Endothelial cell of umbilical vein (primary cell): ENCODE measurements at places on chromosomes 13 and 19. TPM values are rescaled to one million over a fixed set of nuclear protein-coding genes. Genes with fewer than 3 reads are reported as not detected.

The CADM4 gene
- 5.0 and 7.7 TPM in 2 replicates for polyA plus RNA-seq

GRCh38 chr13:37944869-37945442 is 75.4 kb upstream of the TRPC4 start:
- no peaks in the 10 kb centered on the region for H3K36me3 ChIP-seq
- no peak for DNase-seq
- no peak overlapping the region for H3K4me3 ChIP-seq
- no peak overlapping the region for H3K27ac ChIP-seq

DNA sequence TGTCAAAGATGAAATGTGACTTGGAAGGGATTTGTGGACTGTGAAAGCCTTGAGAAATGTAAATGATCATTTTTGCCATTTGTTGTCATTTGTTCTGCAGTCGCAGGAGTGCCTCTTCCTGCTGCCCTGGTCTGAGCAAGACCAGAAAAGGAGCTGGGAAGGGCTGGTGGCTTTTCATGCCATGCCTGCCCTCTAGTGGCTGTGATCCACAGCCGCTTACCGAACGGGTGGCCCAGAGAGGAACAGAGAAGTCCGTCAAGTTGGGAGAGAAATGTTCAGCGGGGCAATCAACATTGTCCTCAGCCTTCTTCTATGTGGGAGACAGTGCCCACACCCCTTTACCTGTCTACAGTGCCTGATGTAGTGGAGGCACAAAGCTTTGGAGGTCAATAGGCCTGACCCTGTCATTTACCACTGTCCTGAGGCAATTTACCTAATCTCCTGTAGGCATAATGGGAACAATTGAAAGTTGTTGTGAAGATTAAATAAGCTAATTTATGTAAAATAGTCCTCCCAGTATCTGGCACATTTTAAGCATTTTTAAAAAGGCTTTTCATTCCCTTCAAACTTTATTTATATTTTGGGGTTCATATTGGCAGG is 224.5 kb downstream of the B3GLCT start:
- H3K27ac ChIP-seq, result no peak overlapping the region
- H3K4me3 ChIP-seq, result no peak overlapping the region
- peak; percentile 82 for DNase-seq
- peaks cover 12% of the 10 kb centered on the region for H3K27me3 ChIP-seq

- no peaks in the 10 kb centered on the region for H3K27me3 ChIP-seq
- no peak for DNase-seq
- H3K27ac ChIP-seq, result no peak overlapping the region
- H3K4me1 ChIP-seq, result no peaks in the 10 kb centered on the region
- H3K36me3 ChIP-seq, result no peaks in the 10 kb centered on the region
Measured at GRCh38 chr19:10018786-10019185, 5.5 kb downstream of the RDH8 start.

DNA sequence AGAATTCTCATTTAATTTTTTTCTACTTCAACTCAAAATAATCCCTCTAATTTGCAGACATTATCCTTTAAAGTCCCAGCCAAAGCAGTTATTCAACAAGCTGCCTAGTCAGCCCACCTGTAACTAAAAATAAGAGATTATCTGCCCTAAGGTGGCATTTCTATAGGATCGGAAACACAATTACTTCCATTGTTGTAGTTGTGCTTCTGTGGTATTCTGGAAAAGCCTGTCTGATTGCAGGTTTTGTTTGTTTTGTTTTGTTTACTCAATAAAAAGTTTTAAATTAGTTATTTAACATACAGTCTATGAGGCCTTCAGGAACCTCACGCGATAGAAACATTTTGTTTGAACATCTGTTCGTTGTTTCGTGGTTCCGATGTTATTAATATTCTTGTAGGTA is 101.0 kb downstream of the ZIC5 start:
- no peak overlapping the region for H3K4me3 ChIP-seq
- H3K4me1 ChIP-seq, result no peaks in the 10 kb centered on the region
- no peak overlapping the region for H3K27ac ChIP-seq
- peaks cover 9% of the 10 kb centered on the region for H3K27me3 ChIP-seq
- no peaks in the 10 kb centered on the region for H3K36me3 ChIP-seq

The SERTM1 gene
- 0.06 TPM in 1 of 2 replicates, not detected in the other for polyA plus RNA-seq

DNA sequence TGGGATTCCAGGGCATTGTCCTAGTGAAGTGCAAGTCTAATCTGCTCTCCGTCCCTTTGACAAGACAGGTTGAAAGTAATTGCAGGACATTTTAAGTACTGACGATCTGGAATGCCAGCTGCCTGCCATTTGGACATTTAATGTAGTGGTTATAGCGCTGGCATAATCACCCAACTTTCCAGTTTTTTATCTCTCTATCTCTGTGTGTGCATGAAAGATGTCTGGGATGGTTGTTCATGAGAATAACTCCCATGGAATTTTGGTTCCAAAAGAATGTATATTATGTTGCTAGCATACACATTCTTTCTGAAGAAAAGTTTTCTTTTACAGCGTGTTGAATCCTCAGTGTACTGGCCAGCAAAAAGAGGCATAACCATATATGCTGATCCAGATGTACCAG is 53.6 kb downstream of the TDRD12 start:
- DNase-seq, result no peak
- no peak overlapping the region for H3K4me3 ChIP-seq
- no peaks in the 10 kb centered on the region for H3K36me3 ChIP-seq
- H3K27me3 ChIP-seq, result no peaks in the 10 kb centered on the region
- no peaks in the 10 kb centered on the region for H3K4me1 ChIP-seq
- H3K27ac ChIP-seq, result no peak overlapping the region
